Left renal pelvis (tissue), 4 donors: ENCODE measurements at places on chromosomes 12 and 14.

DNA sequence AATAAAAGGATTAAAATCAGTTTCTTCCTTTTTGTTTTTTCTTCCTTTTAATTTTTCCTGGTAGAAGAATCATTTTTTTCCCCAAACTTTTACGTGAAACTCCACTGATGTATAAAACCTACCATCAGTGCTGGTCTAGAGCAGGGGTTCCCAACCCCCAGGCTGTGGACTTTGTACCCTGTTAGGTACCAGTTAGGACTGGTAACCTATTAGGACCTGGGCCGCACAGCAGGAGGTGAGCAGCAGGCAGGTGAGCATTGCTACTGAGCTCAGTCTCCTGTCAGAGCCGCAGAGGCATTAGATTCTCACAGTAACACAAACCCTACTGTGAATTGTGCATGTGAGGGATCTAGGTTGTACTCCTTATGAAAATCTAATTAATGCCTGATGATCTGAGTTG is 10.1 kb downstream of the SMCO2 start:
- no peak for DNase-seq

DNA sequence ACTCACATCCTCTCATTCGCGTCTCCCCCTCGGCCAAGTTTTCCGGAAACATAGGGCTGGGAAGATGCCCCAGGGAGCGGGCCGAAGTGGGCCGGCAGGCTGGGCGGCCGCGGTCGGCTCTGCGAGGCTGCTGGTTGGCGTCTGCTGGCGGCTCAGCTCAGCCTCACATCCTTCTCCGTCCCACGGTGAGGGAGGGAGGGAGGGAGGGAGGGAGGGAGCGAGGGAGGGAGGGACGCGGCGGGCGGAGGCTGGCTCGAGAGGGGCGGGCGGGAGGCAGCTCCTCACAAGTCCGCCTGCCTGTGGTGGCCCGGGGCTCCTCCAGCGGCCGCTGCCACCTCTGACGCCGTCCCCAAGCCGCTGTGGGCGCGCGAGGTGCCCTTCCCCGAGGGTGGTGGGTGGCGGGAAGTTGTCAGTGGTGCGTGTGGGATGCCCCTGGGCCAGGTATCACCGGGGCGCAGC is 93.8 kb downstream of the RFLNA start:
- DNase-seq = no peak

GRCh38 chr12:50980545-50980944 is 28.2 kb downstream of the HIGD1C start:
- no peak for DNase-seq

- DNase-seq = no peak
These were observed 85.4 kb upstream of the PLXNC1 start for GRCh38 chr12:94062796-94063635.
